NCI-H2107 (cell line): ENCODE measurements at places on chromosomes 2 and 18.

DNA sequence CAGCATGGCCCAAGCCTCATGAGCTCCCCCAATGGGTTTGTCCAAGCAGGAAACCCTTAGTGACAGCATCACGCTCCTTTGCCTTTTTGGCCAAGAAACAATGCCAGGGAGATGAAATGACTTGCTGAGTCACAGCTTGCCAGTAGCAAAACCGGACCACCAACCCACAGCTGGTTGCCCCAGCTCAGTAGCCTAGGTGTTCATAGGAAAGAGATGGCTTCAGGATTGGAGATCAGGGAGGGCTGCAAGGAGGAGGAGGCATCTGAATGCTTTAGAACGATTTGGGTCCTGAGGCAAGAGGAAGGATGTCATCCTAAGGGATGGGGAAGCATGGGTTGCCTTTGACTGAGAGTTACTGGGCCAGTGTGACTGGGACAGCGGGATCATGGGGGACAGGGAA lies 116.7 kb downstream of the CELF4 start:
- no peak for DNase-seq

GRCh38 chr2:201472411-201472810 lies 20.9 kb downstream of the STRADB start:
- no peak for DNase-seq

DNA sequence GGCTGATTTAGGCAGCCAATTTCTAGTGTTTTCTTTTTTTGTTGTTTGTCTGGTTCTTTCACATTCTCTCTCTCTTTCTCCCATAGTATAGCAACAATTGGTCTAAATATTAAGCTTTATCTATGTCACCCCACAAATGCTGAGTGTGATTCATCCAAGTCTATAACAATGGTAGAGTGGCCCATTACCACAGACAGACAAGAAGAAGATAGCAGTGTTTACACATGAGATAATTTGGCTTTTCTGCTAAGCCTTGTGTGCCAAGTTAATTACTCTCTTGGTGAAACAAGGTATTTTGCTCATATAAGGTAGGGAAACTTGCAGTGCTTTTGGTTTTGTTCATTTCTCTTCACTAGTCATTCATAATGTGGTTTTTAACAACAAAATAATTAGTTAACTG lies 166.5 kb downstream of the SLC8A1 start:
- DNase-seq = no peak

DNA sequence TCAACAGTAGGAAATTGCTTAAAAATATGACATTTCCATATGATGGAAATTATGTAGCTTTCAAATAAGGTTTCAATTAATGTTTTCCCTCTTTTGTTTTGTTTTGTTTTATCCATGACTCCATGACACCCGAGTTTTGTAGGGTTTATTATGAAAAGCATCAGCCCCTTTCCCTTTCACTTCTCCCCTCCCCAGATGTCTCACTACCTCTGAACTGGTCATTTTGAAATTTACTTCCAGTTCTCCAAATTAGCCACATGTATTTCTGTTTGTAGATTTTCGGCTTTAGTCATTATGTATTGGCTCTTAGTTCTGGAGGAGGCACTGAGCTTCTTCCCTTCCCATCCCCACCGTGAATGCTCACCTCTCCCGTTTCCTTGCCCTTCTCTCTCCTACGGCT lies 18.6 kb upstream of the VPS4B start:
- DNase-seq = no peak

DNA sequence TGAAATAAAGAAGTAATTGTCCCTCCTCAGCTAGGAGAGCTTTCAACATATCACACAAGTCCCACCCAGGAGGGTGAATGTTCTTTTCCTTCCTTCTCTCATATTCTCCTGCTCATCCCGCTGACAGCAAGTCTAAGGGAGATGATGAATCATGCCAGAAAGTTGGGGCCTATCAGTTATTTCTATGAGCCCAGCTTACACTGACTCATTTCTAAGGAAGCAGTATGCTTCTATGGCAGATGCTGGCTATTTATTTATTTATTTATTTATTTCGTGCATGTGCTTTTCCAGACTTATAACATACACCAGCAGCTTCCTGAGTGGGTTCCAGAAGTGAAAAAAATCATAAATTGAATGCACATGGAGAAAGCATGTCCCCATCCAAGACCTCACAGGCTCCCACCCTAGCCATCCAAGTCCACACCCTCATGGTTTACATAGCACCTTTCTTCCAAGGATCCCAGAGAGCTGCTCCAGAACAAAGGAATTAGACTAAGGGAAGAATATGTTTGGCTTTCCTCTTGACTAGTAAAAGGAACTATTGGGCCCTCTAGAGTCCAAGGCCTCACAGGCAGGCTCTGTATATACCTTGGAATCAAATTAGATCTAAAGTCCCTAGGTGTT lies 1074.2 kb upstream of the ZEB2 start:
- no peak for DNase-seq

DNA sequence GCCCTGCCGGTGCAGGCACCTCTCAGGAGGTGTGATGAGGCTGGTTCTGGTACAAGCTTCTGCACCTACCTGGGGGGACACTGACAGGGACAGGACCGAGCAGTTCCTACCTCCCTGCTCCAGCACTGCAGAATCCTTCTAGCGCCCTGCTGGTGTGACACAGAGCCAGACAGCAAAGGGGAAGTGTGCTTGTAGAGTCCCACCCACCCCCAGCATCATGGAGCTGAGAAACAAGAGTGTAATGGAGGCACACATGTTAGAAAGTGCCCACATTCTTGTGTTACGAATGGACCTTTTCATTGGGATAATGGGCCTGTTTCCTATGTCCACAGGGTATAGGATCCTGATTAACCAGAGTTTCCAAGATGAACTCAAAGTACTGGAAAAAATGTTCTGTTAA lies 38.3 kb downstream of the OXER1 start:
- no peak for DNase-seq

DNA sequence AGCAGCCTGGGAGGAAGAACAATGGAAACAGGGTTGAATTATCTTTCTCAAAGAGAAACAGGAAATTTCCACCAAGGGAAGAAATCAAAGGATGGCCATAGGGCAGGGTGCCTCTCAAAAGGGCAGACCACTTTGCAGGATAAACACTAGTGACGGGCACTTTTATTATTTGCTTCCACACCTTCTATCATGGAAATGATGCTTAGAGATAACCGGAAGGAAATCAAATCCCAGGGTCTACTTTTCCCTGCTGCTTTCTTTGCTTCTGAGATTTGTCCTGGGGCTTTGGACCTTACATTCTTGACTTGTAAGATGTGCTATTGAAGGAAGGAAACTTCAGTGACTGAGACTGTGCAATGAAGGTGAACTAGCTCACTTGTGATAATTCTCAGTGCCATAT lies 1.1 kb upstream of the SCN9A start:
- DNase-seq = no peak
